ENCODE measurements at places on chromosomes 6 and 20.

DNA sequence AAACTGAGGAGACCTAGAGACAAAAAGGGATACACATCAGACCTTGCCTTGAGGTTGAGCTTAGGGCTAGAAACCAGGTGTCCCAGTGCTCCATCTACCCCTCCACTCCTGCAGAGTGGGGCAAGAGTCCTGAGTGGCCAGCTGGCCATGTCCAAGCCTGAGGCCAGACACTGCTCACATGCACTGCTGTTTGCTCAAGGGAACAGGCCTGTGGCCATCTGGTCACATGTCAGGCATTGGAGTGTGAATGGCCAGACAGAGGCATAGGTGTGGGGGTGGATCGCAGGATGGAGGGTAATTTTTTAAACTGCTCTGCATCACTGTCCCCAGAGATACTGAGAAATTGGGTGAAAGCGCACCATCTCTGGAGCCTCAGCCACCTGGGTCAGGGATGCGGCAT, 30.5 kb downstream of the MAFB start:
- no peak for DNase-seq

DNA sequence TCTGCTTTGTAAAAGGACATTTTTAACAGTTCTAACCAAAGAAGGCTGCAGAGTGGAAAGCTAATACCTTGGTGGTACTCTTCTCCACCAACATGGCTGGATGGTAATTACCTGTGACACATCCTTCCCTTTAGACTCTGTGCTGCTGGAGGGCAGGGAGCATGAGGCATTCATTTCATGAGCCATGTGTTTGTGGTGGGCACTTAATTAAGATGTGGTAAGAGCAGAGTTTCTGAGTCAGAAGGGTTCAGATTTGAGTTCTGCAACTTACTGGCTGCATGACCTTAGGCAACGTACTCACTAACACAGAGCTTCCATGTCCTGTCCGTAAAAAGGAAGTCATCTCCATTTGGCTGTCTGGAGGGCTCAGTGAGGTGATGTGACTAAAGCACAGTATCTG, 9.1 kb upstream of the ZNF133 start:
- DNase-seq, result no peak

DNA sequence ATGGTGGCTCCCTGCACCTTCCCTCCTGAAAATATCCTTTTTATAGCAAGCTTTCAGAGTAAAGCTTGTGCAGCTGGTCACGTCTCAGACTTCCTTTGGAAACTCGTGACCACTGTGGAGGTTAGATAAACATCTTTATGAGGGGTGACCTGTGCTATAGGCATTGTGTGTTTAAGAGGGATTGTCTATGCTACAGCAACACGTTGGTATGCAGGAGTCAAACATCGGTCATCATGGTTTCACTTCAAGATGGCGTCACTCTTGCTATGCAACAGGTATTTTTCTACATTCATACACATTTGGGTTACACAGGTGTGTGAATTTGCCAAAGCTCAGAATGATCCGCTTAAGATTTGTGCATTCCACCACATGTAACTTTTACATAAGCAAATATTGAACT, 14.6 kb upstream of the BLCAP start:
- no peak for DNase-seq

DNA sequence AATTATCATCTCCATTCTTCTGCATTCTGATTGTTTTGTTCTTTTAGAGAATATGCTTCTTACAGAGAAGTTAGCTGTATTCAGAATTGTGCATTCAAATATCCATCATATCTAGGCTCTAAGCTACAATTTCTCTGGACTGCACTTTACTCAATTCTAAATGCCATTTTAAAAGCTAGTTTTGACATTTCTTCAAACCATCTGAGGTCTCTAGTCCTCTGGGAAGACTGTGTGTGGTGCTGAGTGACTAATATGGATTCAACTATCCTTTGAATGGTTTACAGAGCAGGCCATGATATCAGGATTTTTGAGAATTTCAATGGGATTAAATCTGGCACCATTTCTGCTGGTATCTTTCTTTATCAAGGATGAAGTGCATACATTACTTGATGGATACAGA, 285.7 kb downstream of the BTBD3 start:
- no peak for DNase-seq

DNA sequence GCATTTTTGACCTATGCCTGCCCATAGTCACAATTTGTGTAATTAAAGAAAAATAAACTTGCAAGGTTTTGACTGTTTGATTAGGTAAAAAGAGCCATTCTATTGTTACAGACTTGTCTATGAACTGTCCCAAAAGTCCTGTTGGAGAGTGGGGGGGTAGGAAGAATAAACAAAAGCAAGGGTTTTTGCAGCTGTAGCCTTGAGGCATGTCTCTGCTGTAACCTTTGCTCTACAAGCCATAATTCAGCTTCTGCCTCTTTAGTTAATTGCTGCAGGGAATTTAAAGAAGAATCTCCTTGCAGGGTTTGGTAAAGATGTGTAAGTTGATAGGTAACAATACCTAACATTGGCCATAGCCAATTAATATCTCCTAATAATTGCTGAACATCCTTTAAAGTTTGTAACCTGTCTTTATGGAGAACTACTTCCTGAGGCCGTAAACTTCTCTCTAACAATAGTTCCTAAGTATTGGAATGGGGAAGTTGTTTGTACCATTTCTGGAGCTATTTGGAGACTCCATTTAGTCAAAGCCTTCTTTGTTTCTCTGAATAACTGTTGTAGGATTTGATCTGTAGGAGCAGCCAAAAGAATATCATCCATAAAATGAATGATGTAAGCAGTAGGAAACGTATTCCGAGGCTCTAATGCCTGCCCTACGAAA, 7.9 kb upstream of the ABHD12 start:
- no peak for DNase-seq

DNA sequence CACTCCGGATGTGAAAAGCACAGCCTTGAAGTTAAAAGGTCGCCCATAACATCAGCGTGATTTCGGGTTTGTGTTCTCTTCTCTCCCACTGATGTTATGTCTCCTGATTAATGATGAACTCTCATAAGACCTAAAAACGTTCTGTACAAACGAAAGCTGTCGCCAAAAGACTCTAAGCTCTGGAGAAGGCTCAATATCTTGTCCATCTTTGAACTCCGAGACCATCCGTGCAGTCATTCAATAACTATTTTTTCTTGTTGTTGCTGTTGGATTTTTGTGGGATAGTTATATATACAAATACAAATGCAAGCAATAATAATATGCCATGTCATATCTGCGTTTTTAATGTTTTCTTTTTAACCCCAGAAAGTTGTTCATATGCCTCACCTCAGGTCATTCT, 291.8 kb upstream of the MARCKS start:
- DNase-seq, result no peak

DNA sequence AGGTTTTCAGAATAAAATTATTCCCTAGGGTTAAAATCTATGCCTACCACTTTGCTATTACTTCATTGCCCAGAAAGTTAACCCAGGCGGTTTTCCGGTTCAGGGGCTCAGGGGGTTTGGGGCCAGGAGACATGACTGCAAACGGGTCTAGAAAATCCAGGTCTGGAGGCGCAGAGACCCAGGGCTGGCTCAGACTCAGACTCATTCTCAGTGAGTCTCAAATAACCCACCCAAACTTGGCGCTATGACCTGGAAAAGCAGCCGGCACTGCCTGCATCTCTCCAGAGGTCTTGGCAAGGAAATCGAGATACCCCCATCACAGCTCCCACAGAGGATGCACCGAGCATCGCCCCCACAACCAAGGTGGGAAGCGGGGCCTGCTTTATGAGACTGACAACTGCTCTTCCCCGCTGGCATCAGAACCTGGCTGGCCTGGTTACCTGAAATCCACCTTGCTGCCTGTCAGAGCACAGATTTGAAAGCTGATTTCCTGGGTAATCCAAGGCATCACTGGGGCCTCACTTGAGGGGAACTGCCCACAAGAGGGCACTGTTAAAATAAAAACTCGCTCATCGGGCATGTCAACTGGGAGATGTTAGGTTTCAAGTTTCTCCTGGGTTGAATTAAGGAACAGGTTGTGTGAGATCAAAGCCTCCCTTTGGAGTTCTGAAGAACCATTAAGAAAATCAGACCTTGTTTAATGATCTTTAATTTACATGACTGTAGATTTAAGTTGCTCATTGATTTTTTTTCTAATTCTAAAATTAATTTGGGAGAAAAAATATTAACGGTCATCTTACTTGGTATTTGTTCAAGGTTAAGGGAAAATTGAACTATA, 55.1 kb downstream of the KIF16B start:
- no peak for DNase-seq

GRCh38 chr20:46240065-46240464, 68.2 kb downstream of the CDH22 start:
- no peak for DNase-seq

GRCh38 chr20:4656491-4656890, 65.2 kb upstream of the PRND start:
- DNase-seq, result no peak

- no peak for DNase-seq
Observed at GRCh38 chr6:159777240-159777904, 12.0 kb downstream of the TCP1 start.

DNA sequence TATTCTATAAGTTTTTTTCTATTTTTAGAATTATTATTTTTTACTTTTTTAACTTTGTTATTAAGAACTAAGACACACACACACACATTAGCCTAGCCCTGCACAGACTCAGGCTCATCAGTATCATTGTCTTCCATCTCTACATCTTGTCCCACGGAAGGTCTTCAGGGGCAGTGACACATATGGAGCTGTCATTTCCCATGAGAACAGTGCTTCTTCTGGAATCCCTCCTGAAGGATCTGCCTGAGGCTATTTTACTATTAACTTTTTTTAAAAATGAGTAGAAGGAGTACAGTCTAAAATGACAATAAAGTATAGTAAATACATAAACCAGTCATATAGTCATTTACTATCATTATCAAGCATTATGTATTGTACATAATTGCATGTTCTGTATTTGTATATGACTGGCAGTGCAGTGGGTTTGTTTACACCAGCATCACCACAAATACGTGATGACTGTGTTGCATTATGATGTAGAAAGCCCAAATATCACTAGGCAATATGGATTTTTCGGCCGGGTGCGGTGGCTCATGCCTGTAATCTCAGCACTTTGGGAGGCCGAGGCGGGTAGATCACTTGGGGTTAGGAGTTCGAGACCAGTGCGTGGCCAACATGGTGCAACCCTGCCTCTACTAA, 57.9 kb downstream of the HIVEP1 start:
- DNase-seq, result no peak

DNA sequence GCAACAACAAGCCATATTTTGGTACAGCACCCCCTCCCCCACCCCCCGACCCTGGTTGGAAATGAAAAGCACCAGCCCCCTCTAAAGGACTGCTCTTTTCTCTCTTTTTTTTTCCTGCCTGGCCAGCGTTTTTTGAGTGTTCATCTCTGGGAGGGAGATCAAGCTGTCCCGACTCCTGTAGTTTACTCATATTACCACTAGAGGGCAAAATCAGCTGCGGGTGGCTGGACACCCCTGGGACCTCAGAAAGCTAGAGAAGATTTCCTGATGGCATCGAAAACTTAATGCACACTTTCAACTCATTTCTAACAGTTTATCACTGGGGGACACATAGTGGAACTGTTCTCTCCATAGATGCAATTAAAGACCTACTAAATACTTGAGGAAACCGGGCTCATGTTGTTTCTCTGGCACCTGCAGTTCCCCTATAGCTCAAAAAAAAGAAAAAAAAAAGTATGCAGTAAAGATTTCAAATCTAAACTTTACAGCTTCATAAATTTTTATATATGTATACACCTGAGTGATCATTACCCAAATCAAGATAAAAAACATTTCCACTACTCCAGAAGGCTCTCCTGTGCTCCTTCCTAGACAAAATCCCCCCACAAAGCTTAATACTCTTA, 24.4 kb downstream of the CNBD2 start:
- peak; percentile 68 for DNase-seq

DNA sequence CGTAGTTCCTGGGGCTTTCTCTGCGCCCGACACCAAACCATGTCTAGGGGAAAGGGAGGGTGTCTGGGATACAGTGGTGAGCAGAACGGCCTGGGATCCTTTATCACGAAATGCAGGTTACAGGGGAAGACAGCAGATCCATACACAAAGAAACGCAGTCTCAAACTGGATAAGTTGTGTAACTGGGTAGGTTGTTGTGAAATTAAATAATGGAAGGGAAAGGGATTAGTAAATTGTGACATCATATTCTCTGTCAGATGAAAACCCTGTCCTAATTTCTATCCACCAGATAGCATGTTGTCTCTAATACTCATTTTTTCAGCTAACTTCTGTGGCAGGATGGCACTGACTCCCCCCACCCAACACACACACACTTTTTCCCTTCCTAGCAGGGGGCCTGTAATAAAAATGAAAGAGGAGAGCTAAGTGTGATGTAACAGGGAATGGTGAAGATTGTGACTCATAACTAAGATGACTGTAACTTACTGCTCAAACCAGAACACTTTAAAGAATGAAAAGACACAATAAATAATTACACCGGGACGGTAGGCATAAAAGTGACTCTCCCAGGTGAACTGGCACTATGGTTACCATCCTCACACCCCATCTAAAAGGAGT, 769 bp upstream of the TRPC4AP start:
- no peak for DNase-seq

- DNase-seq, result no peak
Observed at GRCh38 chr6:16179970-16180431, 51.1 kb downstream of the MYLIP start.

DNA sequence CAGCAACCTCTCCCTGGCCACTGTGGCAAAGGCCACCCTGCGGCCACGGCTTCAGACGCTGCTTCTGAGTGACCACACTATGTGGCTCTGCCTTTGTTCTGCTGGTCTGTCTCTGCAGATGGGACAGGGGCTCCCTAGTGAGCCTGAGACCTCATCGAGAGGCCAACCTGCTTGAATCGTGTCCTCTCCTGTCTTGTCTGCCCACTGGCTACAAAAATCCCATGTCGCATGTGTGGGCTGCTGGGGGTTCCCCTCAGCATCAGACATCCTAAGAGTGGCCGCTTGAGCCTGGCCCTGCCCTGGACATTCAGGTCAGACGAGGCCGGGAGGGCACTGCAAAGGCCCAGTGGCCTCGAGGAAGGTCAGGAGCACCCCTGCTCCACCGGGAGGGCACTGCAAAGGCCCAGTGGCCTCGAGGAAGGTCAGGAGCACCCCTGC, 222.9 kb downstream of the DLL1 start:
- DNase-seq, result no peak

GRCh38 chr20:46112430-46113112, 5.5 kb upstream of the CD40 start:
- DNase-seq, result no peak

GRCh38 chr6:88512951-88513350, 346.8 kb upstream of the CNR1 start:
- DNase-seq, result no peak

Data from hematopoietic multipotent progenitor cell treated with erythropoietin and hydrocortisone succinate and interleukin-3 and kit ligand, for 17 days (in vitro differentiated cells).